ENCODE measurements at places on chromosomes 4 and X. TPM values are rescaled to one million over a fixed set of nuclear protein-coding genes. Genes with fewer than 3 reads are reported as not detected.
A peak's percentile ranks its signal among the peaks of the same experiment; 100 is the strongest.

GRCh38 chr4:57575426-57575825, 465.2 kb upstream of the IGFBP7 start:
- no peak for DNase-seq
- no peak overlapping the region for H3K4me3 ChIP-seq
- H3K36me3 ChIP-seq, result no peaks in the 10 kb centered on the region
- H3K4me1 ChIP-seq, result no peaks in the 10 kb centered on the region
- no peak overlapping the region for H3K27ac ChIP-seq
- H3K27me3 ChIP-seq, result no peaks in the 10 kb centered on the region

DNA sequence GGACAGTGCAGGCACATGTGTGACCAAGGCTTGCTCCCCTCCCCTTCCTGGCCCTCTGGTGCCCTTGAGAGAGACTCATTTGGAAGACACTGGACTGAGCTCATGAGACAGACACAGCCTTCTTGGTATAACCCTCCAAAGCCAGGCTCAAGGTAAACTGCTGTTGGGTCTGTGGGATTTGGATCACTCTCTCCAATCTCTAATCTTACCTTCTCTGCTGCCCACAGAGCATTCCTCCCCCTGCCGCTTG, 105.0 kb upstream of the MAMLD1 start:
- no peaks in the 10 kb centered on the region for H3K27me3 ChIP-seq
- H3K4me1 ChIP-seq, result no peaks in the 10 kb centered on the region
- H3K27ac ChIP-seq, result no peak overlapping the region

HHIP gene
- 93.9 TPM for total RNA-seq

GRCh38 chr4:170090352-170091052, 746 bp upstream of the AADAT start:
- H3K27ac ChIP-seq, result no peak overlapping the region
- H3K36me3 ChIP-seq, result peaks cover 4% of the 10 kb centered on the region
- no peaks in the 10 kb centered on the region for H3K4me1 ChIP-seq
- peak; percentile 73 for DNase-seq
- no peak overlapping the region for H3K4me3 ChIP-seq
- no peaks in the 10 kb centered on the region for H3K27me3 ChIP-seq

DNA sequence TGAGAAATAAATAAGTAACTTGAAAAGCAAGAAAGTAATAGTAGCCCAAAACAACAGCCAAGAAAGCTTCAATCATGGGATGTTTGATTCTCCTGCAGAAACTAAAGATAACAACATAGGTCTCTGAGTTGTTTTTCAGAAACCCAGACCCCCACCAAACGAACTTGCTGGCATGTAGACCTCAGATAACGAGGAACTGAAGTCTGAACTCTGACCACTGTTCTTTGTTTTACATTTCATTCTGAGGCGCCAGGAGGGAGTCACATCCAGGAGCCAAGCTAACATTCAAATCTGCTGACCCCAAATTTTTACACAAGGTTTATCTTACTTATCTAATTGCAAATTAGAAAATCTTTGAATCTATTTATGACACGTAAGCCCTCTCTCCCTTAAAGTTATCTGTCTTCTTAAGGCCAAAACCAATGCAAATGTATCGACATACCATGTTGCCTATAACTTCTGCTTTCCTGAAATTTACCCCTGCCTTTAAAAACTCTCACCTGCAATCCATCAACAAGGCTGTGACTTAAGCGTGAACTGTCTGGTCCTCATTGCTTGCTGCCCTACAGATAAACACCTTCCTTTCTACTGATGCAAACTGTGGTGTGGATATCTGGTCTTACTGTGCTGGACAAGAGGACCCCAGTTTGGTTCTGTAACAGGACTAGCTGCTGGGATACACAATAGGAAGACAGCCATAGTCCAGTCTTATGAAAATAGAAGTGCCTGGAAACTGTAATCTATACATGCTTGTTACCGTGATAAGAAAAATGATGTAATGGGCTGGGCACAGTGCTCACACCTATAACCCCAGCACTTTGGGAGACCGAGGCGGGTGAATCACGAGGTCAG, 37.5 kb upstream of the NEIL3 start:
- no peaks in the 10 kb centered on the region for H3K4me1 ChIP-seq
- DNase-seq, result no peak
- no peak overlapping the region for H3K27ac ChIP-seq
- no peaks in the 10 kb centered on the region for H3K27me3 ChIP-seq
- no peaks in the 10 kb centered on the region for H3K36me3 ChIP-seq

F11 gene
- 10.2 TPM for total RNA-seq

GRCh38 chr4:83083925-83084475, 30.5 kb downstream of the PLAC8 start:
- H3K4me1 ChIP-seq, result no peaks in the 10 kb centered on the region
- H3K27ac ChIP-seq, result no peak overlapping the region
- no peak overlapping the region for H3K4me3 ChIP-seq
- no peaks in the 10 kb centered on the region for H3K36me3 ChIP-seq
- H3K27me3 ChIP-seq, result no peaks in the 10 kb centered on the region
- no peak for DNase-seq

DNA sequence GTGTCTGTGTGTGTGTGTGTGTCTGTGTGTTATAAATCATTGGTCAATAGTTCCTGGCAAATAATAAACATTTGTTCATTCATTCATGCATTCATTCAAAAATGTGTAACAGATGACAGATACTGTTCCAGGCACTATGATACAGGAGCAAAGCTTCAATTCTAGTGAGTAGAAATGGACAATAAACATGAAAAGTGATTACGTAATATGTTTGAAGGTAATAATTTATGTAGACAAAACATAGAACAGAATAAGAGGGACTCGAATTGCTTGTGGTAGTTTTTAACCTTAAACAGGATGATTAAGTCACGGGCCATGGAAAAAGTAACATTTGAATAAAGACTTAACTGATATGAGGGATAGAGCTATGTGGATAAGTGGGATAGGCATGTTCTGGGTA, 90.1 kb upstream of the MAGEC2 start:
- no peaks in the 10 kb centered on the region for H3K27me3 ChIP-seq
- no peaks in the 10 kb centered on the region for H3K36me3 ChIP-seq
- no peak overlapping the region for H3K4me3 ChIP-seq
- H3K4me1 ChIP-seq, result no peaks in the 10 kb centered on the region

All from lung (tissue), 17 donors.